ENCODE measurements at places on chromosomes 11 and 22.

DNA sequence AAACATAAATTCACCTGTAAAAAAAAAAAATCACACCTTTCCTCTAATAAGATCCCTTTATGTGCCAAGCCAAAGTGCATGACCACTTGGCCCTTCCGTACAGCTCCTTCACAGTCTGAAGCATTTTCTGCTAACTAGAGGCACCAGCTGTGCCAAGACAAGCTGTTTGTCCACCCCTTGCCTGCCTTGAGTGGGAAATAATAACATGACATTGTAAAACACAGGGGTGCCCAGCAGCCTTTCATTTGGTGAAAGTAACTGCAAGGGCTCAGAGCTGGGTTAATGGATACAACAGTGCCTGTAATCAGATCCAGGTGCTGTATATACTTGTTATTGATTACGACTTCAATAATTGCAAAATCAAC lies 59.2 kb downstream of the DDIAS start:
- DNase-seq: no peak

DNA sequence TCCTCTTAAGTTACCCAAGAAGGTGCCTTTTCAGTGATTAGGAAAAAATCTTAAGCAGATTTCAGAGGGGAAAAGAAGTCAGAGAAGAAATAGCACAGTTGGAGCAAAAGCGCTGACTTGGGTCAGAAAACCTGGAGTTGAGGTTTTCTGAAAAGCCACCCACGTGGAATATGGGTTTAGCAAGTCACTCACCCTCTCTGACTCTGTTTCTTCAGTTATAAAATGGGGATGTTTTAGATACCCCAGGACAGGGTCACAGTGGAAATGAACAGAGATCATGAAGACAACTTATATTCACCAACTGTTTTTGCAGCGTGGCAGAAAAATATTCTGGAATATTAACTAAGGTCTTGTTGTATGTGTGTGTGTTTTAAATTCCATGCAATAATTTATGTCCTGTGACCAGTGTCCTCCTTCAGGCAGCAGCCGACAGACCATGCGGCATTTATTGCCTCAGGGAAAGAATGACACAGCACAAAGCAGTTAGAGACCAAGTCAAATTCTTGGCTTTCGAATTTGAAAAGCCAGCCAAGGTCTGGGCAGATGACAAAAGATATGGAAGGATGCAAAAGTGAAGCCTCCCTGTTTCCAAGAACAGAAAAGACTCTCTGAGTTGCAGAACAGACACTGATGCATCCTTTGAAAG lies 119.9 kb downstream of the MIAT start:
- DNase-seq: no peak

- no peak for DNase-seq
Measured at GRCh38 chr11:117918366-117919255, 10.6 kb downstream of the TMPRSS13 start.

DNA sequence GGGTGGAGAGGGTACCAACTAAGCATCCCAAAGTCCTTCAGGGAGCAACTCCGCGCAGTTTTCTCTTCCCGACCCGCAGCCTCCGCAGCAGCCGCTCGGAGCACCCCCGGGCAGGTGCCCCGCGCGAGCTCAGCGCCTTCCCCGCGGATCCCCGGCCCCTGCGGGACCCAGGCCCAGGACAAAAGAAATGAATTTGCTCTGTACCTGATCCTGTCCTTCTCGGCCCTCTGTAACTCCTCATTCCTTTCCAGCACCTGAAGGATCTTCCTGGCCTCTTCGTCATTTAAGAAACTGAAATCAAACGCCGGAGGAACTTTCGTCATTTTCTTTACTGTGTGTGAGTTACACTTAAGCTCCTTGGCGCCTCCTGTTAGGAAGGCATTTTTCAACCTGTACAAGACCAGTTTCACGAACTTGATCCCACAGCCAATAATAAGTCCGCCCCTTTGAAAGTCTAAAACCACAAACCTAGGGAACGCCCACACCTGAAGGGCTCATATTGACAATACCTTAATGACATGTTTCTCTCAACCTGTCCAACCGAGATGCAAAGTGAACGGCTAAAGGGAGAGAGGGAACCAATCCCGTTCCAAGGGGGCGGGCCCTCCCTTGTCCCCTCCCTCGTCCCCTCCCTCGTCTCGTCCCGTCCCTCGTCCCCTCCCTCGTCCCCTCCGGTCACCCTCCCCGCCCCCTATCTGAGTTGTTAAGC lies at the start of gene EXPH5:
Gene EXPH5 (minus strand): TSS at position 555 of the 709 bp plus-strand sequence. CDS start 232 bp downstream, at position 323.
- DNase-seq: peak; percentile 80

DNA sequence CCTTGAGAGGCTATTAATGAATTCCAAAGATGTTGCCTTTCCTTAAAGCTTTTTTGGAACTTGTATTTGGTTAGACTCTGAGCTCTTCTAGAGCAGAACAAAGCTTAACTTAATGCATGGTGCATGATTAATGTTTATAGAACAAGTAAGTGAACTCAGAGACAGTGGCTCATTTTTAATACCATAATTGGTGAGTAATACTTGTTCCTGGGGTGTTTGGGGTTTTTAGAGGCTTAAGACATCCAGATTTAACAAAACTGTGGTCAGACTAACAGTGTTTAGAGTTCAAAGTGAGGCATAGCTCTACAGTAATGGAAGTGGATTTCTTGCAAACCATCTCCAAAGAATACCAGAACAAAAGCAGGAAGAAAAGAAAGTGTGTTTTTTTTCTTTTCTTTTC lies 73.7 kb upstream of the CTSC start:
- DNase-seq: no peak

- peak; percentile 2 for DNase-seq
Measured at GRCh38 chr22:48943567-48944432, 883.9 kb downstream of the BRD1 start.

DNA sequence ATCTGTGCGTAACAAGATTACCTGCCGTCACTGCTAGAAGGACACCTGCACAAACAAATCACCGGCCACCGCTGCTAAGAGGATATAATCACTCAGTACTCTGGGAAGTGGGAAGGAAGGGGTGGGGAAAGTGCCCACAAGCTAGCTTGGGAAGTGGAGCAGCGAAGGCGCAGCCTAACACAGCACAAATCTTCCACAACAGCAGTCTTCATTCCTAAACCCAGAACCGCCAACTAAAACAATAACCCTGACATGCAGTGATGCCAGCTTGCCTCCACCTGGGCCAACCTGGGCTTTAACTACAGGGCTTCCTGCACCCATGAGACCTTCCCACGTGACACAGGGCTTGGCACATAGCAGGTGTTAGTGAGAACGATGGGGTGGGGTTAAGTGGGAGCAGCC lies 5.1 kb downstream of the DGCR2 start:
- DNase-seq: no peak

DNA sequence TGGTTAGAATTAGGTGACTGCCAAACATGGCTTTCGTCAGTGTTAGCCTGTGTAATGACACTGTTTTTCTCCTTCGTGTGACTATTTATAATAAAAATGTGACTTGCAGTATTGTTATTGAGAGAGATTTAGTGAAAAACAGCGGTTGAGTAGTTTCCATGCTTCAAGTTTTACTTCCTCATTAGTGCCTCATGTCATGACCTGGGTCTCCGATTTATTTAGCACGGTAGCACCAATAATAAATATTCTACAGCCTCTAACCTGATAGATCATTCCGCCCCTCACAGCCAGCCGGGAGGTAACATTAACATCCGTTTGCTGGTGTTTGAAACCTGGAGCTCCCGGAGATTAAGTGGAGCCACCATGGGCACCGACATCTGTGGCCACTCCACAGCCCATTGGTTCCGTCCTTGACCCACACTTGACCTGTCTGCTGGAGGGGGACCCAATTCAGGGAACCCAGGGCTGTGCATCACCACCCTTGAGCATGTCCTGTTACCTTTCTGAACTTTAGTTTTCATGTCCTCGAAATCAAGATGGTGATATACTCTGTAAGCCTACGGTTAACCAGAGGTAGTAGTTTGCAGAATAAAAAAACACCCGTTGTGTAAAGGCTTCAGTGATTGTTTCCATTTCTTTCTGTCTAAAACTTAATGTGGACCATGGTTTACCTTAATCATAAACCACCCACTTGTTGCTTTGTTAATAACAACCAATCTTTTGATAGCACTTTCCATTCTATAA lies 104.1 kb downstream of the ATXN10 start:
- DNase-seq: no peak

GRCh38 chr22:37865510-37865909 lies 16.3 kb downstream of the EIF3L start:
- DNase-seq: no peak

Data from inflammatory macrophage treated with lipopolysaccharide for 4 hours (primary cell).